ENCODE measurements at places on chromosomes 1 and 21. TPM values are rescaled to one million over a fixed set of nuclear protein-coding genes. Genes with fewer than 3 reads are reported as not detected.

The SESN2 gene
- total RNA-seq, result 15.1 TPM

DNA sequence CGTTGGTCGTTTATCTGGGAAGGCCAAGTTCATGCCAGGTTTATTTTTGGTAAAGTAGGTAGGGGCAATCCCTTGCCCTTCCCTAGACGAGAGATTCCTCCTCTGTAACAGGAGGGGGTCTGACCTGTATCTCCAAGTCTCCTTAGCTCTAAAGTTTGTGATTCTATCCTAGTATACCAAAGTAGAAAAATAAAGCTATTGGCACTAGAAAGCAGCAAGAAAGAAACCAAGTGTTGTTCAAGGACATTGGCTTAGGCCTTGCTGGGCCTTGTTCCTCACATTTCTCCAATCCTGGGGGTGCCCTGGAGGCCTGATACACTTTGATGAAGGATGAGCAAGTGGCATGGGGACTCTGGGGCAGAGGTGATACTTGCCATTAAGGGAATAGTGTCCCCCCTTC lies 814 bp downstream of the MTARC2 start:
- peak; percentile 16 for DNase-seq

GRCh38 chr1:38941527-38942019 lies at the start of gene RHBDL2:
TSS of gene RHBDL2 (minus strand) at chr1:38941830. CDS start at chr1:38919212, 22,618 bp downstream.
- peak; percentile 75 for DNase-seq

- DNase-seq, result no peak
Measured at GRCh38 chr1:59917026-59917784, 9.4 kb downstream of the CYP2J2 start.

DNA sequence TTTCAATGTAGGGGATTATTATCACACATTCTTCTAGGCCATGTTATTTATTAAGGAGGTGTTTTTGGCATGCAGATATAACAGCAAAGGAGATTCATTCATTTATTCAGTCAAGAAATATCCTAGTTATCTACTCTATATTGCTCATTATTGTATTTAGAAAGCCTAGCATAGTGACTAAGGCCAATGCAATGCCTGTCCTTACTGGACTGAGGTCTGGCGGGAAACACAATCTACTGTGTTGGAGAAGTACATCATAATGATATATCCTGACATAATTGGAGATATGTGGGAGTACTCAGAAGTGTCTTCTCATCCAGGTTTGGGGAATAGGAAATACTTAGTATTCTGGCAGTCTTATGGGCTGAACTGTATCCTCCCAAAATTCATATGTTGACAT lies 421.5 kb upstream of the USP24 start:
- no peak for DNase-seq

The DARS2 gene
- 11.1 TPM for total RNA-seq

DNA sequence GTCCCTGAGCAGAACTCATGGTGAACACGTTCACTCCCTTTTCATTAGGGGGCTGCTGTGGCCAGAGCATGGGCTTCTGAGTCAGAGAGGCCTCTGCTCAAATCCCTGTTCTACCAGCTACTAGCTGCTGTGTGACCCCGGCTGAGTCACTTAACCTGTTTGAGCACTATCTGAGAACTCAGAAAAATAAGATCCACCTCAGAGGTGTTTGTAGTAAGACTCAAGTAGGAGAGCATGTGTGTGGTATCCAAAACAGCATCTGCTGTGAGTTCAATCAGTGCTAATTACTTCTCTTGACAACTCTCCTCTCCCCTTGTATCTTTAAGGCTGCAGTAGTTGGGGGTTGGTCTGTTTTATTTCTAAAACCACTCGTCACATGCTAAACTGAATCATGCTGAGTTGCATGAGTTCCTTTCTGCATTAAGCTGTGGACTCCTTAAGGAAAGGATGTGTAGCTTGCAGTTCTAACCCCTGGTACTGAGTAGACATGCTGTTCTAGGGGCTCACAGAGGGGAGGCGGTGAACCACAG lies 39.7 kb upstream of the JUN start:
- DNase-seq, result peak; percentile 79

The PEA15 gene
- 38.7 TPM for total RNA-seq

The PALMD gene
- 0.16 TPM for total RNA-seq

GRCh38 chr1:8844501-8845006 lies 27.1 kb upstream of the RERE start:
- no peak for DNase-seq

DNA sequence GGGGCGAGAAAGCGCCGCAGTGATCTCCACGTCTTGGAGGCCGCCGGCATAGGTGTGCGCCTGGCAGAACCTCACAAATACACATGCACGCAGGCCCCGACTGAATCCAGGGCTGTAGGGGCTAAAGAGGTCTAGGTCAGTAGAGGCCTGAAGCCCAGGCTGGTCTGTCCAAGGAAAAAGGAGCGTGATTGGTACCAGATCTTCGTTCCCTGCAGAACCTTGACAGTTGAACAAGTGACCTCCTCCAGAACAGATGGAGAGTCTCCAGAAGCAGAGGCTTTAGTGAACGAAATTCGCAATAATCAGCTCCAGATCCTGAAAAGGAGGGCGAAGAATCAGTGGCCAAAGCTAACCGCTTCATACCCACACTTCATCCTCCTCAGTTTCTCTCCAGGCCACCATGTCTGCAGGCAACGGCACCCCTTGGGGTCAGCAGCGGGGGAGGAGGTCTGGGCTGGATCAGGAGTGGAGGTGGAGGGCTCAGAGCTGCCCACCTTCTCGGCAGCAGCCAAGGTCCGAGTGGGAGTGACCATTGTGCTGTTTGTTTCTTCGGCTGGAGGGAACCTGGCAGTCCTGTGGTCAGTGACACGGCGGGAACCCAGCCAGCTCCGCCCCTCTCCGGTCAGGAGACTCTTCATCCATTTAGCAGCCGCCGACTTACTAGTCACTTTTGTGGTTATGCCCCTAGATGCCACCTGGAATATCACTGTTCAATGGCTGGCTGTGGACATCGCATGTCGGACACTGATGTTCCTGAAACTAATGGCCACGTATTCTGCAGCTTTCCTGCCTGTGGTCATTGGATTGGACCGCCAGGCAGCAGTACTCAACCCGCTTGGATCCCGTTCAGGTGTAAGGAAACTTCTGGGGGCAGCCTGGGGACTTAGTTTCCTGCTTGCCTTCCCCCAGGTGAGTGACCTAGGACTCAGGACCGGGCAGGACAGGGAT lies 749 bp upstream of the PEX11B start:
- peak; percentile 71 for DNase-seq

DNA sequence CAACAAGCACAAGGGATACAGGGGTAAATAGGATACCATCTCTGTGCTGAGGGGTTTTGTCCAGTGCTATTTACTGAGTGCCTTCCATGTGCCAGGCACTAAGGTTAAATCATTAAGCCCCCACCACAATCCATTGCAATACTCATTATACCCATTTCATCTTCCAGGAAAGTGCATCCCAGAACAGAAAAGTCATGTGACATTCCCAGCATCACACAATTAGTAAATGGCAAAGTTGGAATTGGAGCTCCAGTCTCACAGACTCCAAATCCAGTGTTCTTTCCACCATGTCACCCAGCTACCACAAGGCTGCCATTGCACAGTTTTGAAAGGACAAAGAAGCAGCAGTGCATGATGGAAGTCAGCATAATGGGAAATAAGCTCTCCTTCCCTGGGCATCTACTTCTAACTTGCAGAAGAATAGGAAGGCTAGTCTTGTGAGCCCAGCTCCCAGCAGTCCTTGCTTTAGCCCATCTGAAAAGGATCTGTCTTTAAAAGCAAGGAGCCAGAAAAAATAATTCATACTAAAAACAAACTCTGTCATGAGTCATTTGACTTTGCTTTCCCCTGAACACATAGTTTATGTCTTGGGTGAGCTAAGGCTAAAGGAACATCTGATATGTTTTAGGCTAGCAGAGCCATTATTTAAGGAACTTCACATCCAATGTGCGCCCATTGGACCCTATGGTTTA lies 111.4 kb upstream of the HOOK1 start:
- no peak for DNase-seq

- DNase-seq, result peak; percentile 33
Measured at GRCh38 chr1:12405325-12406210, 175.7 kb downstream of the VPS13D start.

- peak; percentile 27 for DNase-seq
Measured at GRCh38 chr1:154352581-154353459, 27.5 kb downstream of the ATP8B2 start.

DNA sequence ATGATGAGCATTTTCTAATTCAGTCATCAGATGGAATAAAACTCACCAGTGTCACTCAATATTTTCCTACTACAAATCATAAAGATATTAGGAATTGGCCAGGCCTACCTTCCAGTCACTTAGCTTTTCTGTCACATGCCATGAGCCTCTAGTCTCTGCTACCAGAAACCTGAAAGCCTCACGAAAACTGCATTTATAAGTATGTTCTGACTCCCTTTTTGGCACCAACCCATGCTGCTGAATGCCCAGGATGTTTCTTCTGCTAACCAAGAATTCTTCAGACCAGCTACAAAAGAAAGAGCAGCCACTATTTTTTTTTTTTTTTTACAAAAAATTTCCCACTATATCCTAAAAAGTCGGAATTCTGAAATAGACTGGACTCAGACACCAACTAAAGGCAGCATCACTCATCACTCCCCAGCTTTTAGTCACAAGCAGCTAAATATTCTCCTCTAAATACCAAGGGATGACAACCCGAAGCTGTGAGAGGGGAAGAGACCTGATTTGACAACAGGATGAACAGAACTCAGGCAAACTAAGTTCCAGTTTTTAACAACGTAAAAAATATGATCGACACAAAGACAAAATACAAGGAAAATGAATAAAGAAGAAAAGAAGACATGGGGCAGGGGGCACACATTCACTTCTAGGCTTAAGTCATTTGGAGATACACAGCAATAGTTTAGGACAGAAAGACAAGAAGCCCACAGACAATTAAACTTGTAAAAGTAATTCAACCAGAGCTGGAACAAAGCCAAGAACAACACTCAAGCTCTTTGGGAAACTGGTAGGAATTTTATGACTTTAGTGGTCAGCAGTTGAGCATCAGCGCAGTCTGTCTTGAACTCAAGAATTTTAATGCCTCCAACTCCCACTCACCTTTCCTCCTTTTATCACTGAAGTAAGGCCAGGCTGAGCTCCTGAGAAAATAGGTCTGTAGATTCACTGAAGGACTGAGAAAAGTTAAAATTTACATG lies 1.7 kb downstream of the DCAF8 start:
- peak; percentile 62 for DNase-seq

DNA sequence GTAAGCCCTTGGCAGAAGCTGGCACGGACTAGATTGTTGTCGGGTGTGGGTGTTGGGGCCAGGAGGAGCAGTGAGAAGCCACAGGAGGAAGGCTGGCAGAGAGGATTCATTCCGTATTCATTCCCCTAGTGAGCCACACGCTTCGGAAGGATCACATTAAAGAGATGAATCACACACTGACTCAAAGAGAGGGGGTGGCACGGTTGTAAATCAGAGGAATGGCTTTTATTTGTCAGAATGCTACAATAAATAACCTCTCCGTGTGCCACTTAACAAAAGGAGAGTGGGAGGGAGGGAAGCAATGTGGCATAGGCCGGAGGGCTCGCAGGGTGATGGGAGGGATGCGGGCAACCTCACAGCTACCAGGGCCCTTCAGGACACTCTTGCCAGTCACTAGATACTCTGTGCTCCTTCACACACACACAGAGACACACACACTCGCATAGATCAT lies 135.5 kb downstream of the HIVEP3 start:
- peak; percentile 48 for DNase-seq

The IQGAP3 gene
- 55.3 TPM for total RNA-seq

DNA sequence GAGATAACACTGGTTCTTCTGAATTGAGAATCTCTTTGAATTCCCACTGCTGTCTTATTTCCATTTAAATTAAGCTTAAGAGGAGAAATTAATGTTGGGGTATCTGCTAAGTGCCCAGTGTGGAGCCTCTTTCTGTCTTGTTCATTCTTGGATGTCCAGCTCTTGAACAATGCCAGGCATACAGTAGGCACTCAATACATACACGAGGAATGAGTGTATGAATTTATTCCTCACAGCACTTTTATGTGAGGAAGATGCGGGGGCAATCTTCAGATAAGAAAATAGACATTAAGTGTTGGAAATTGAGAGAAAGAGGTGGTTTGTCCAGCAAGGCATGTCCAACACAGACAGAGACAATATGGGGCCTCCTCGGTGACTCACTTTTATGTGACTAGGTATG lies 11.8 kb upstream of the ATF3 start:
- DNase-seq, result no peak

The HPDL gene
- total RNA-seq, result 113 TPM

- DNase-seq, result no peak
Measured at GRCh38 chr1:66140072-66140471, 347.4 kb downstream of the PDE4B start.

GRCh38 chr1:6127587-6128163 lies 52.4 kb downstream of the CHD5 start:
- peak; percentile 89 for DNase-seq

- peak; percentile 59 for DNase-seq
Measured at GRCh38 chr1:244837597-244838258, 2.3 kb downstream of the COX20 start.

GRCh38 chr1:183850852-183851251 lies 45.9 kb downstream of the RGL1 start:
- no peak for DNase-seq

GRCh38 chr1:28104866-28105467 lies 16.6 kb upstream of the EYA3 start:
- DNase-seq, result peak; percentile 92

- DNase-seq, result no peak
Measured at GRCh38 chr1:61645476-61645875, 79.5 kb downstream of the TM2D1 start.

The PROK1 gene
- not detected for total RNA-seq

DNA sequence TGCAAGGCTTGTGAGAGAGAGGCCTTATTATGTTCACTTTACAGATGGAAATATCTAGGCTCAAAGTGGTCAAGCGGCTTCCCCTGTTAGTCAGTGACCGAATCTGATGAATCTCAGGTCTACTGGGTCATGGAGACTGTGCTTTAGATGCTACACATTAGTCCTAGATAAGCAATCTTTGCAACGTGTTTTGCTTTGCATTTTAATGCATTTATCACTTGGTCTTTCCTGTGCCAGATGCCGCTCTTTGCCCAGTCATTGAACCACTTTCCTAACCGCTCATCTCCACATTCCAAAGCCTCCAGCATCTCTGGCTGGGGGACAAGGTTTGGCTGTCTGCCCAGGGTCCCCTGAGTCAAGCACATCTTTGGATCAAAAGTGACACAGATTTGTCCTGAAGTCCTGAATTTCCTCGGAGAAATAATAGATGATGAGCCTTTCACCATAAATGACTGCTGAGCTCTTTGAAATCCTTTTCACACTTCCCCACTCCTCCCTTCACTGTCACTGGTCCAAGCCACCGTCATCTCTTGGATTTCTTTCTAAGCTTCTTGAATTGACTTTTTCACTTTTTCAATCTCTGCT lies 96.0 kb upstream of the USP24 start:
- DNase-seq, result no peak

DNA sequence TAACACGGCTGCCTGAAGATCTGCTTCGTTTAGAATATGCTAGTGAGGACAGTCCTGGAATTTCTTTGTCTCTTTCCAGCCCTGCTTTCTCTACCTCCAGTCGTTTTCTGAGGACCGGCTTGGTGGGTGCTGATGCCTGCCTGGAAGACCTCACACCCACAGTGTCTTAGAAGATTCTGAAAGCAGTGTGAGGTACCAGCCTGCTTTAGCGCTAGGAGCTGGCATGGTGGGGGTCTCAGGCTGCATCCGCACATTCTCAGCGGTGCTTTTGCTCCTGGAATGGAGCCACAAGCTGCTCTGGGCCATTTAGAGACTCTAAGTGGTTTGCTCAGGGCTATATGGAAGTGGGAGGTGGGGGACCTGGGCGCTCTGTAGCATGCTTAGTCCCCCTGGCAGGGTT lies 61.4 kb downstream of the CD247 start:
- no peak for DNase-seq

The STIL gene
- 12.4 TPM for total RNA-seq

The HPCAL4 gene
- not detected for total RNA-seq

- DNase-seq, result no peak
Measured at GRCh38 chr1:58412071-58412580, 134.4 kb downstream of the OMA1 start.

- DNase-seq, result no peak
Measured at GRCh38 chr1:201282216-201282615, 1.1 kb upstream of the PKP1 start.
